NAMALWA (cell line): ENCODE measurements at places on chromosomes 1 and 21.

DNA sequence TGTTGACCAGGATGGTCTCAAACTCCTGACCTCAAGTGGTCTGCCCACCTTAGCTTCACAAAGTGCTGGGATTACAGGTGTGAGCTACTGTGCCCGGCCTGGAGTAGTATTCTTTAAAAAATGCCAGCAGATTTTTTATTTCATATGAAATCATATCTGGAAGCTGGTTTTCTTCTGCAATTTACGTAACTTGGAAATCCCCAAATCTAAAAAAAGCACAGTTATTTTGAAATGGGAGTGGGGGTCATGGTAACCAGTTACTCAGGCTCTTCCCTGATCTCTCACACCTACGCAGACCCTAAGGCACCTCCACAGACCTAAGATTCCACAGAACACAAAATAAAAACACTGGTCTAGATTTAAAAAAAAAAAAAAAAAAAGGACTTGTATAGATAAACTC, 219.8 kb downstream of the DAB1 start:
- DNase-seq: peak; percentile 12

- no peak for DNase-seq
These were observed 69.7 kb upstream of the SPAG17 start for GRCh38 chr1:118254491-118255425.

GRCh38 chr1:6861075-6861724, 75.9 kb downstream of the CAMTA1 start:
- DNase-seq: no peak

GRCh38 chr1:87108814-87109411, 194.5 kb downstream of the HS2ST1 start:
- DNase-seq: no peak

DNA sequence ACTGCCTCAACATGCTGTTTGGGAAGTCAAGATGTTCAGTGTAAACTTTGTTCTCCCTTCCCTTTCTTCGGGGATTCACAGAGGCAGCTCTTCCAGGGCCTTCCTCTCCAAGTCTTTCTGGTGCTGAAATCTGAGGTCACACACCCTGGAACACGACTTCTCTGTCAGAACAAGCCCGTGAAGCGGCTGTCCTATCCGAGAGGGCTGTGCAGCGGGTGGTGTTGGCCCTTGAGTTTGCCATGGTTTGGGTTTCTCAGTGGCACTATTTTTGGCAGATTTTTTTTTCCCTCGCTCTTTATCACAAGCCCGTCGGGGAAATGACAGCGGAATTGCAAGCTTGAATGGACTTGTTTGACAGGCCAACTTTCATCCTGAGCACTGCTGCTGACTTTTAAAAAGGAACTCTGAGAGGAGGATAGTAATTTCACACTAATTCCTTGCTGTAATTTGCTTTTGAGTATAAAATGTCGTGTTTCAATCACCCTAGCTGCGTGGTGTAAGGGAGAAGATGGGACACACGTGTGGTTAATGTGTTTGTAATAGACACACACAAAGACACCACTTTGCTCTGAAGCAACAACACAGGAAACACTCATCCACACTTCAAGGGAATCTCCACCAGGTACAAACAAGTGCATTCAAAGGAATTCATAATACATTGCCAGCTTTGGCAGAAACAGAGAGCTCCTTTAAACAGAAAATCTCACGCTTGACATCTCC, 60.1 kb upstream of the TARBP1 start:
- no peak for DNase-seq

DNA sequence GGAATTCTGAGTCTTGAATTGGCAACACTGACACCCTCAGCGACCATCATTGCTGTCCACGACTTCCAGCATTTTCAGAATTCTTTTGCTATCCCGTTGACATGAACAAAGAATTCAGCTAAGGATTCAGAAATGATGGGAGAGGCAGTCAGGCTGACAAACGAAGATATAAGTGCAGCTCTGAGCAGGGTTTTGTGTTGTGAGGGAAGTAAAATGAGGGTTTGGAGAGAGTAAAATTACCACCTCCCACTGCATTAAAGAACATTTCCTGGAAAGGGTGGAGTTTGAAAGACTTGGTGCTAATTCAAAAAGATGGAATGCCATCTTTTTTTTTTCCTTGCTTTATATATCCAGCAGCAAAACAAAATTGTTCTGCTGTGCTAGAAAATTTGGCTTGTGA, 4.9 kb upstream of the ELK4 start:
- DNase-seq: no peak

GRCh38 chr1:185957441-185958363, 223.5 kb downstream of the HMCN1 start:
- no peak for DNase-seq

- peak; percentile 54 for DNase-seq
These were observed 1.4 kb downstream of the WDR26 start for GRCh38 chr1:224433041-224433691.

- peak; percentile 35 for DNase-seq
These were observed 225.8 kb downstream of the VAV3 start for GRCh38 chr1:107739201-107739600.

- no peak for DNase-seq
These were observed 109.8 kb downstream of the CACHD1 start for GRCh38 chr1:64579767-64580166.

DNA sequence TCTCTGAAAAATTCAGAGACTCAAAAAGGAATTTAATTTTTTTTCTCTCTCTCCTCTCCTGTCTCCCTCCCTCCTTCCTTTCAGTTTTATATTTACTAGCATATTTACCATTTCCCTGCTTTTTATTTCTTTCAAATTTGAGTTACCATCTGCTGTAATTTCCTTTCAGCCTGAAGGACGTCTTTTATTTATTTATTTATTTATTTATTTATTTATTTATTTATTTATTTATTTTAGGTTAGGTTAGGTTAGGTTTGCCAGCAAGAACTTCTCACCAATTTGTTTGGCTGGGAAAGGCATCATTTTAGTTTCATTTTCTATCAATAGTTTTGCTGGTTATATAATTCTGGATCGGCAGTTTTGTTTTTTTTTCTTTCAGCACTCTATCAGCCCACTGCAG, 231.7 kb upstream of the ZRANB2 start:
- DNase-seq: no peak

DNA sequence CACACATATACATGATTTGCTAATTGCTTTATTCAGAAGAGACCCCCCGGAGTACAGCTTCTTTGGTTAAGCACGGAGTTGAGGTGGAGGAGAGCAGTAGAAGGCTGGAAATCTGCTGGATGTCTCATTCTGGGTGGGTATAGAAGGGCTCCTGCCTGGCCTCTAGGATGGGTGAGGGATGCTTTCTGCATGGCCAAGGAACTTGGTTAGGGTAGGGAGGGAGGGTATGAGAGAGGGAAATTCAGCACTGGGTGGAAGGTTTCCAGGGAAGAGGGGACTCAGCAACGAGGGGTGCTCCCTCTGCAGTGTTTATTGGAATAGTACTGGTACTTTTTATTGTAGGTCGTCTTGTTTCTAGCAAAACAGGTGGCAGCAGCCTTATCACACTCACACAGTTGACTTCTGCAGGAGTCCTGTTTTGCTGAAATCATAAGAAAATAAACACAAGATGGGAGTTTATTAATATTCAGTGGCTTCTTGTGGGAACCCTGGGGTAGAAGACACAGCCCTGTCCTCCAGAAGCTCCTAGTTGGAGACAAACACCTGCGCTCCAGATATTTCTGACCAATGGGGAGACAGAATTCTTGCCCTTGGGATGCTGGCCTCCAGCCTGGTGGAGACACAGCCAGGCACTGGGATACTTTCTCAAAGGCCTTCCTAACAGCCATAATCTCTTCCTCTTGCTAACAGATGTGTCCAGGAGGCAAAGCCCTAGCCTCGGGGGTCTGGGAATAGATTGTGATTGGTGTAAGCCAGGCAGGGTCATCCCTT, 3.8 kb downstream of the PLA2G2A start:
- no peak for DNase-seq

DNA sequence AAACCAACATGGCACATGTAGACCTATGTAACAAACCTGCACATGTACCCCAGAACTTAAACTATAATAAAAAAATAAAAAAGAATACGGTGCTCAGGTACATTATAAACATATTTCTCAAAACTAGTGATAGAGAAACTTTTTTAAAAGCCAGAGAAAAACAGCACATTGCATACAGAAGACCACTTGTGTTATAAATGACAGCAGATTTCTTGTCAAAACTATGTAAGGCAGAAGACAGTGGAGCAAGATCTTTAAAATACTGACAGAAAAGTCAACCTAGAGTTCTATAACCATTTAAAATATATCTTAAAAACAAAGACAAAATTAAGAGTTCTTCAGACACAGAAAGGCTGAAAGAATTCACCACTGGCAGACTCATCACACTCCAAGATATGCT, 144.7 kb downstream of the NEGR1 start:
- DNase-seq: no peak
